Left colon (tissue), 2 donors: ENCODE measurements at places on chromosomes 4 and X.

GRCh38 chr4:181793096-181793495 lies 450.1 kb upstream of the TENM3 start:
- DNase-seq, result no peak

DNA sequence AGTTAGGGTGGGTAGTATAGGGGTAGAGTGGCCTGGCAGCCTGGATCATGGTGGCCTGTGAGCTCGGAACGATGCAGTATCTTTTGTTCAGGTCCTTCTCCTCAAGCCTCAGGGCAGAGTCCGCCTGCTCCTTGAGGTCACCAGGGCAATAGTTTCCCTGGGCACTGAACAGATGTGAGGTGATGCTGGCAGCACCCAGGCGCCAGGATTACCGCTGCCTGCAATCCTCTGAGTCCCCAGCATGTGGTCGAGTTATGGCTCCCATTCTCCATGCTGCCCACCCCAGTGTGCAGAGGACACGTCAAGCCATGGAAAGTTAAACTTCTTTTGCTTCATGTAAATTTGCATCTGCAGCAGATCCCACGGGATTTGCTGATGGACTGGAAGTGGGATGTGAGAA lies 38.7 kb downstream of the NEIL3 start:
- DNase-seq, result no peak

- no peak for DNase-seq
These were observed 287.9 kb downstream of the CXXC4 start for GRCh38 chr4:104206784-104207183.

GRCh38 chrX:100642290-100642689 lies 1.7 kb upstream of the SRPX2 start:
- no peak for DNase-seq

- no peak for DNase-seq
These were observed 99.1 kb upstream of the TLR2 start for GRCh38 chr4:153585026-153585425.

GRCh38 chr4:161320377-161320776 lies 843.4 kb downstream of the FSTL5 start:
- peak; percentile 4 for DNase-seq

DNA sequence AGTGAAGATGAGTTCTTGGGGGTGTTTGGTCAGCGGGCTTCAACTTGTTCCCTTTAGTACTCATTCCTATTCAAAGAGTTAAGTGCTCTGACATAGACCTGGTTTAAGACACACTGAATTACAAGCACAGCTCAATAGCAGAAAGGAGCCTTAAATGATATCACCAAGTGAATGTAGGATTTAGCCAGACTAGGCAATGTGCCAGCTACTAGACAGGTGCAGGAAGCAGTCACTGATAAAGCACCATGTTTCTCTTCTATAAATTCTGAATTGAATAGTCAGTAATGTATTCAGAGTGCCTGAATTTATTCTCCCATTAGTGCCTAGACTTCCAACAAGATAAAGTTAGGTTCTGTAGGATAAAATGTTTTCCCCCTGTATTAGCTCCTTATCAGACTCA lies 63.6 kb downstream of the ASB9 start:
- no peak for DNase-seq

DNA sequence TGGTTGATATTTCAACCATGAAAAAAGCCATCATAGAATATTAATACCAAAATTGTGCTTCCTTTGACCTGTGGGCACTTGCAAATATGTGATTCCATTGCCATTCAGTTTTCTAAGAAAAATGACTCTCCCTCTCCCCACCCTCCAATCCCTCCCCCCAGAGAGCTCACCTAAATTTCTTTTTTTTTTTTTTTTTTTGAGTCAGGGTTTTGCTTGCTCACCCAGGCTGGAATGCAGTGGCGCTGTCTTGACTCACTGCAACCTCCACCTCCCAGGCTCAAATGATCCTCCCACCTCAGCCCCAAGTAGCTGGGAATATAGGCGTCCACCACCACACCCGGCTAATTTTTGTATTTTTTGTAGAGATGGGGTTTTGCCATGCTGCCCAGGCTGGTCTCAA lies 47.0 kb downstream of the SNX25 start:
- DNase-seq, result no peak

DNA sequence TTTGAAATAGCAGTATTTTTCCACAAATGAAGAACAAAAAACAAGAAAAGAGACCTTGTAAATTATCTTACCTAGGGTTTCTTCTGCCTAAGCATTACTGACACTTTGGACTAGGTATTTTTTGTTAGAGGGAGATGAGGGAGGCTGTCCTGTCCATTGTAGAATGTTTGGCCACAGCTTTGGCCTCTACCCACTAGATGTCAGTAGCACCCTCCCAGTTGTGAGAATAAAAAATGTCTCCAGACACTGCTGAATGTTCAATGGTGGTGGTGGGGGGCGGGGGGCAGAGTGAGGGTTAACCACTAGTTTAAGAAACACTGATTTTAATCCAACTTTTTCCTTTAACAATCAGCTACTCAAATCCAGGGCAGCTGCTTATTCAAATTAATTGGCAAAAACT lies 25.8 kb downstream of the OTUD4 start:
- no peak for DNase-seq

GRCh38 chr4:185036842-185037241 lies 18.6 kb downstream of the HELT start:
- DNase-seq, result no peak

DNA sequence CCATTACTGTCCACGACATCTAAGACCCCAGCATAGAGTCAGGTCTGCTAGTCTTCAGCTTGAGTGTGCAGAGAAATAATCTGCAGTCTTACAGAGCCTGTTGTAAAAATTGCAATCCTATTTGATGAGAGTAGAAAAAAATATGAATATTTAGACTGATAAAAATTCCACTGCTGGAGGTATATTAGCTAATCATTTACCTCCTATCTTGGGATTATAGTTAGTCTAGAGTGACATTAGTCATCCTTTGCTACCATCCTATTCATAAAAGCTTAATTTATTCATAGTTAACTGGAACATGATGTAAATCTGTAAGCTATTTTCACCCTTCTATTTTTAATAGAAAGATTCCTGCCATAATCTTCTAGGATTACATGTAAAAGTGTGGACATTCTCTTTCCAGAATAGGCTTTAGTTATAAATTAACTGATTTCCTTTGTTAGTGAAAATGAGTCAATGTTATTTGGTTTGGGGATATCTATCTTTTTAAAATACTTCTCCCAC lies 26.7 kb downstream of the C4orf54 start:
- no peak for DNase-seq
